ENCODE measurements at places on chromosomes 16 and 17.

GRCh38 chr17:30524847-30525246, 47.6 kb downstream of the GOSR1 start:
- peak; percentile 69 for DNase-seq

GRCh38 chr16:11138022-11138768, 117.8 kb downstream of the SOCS1 start:
- DNase-seq, result no peak

- DNase-seq, result no peak
Measured at GRCh38 chr16:11638140-11638539, 30.1 kb upstream of the SNN start.

DNA sequence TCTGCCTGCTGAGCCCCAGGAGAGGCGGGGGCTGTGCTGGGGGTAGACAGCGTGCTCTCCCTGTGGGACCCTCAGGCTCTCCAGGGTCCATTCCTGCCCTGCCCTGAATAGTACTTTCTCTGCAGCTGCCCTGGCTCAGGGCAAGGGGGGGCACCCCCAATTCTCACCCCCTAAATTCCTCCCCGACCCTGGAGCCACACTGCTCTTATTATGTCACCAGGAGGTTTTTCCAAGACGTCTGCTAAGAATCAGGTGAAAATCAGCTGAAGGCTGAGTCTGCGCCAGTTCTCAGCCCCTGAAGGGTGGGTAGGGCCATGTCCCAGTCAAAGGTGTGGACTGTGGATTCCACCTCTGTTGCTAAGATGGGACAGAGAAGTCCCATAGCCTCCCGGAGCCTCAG, 49.9 kb upstream of the MAP3K14 start:
- DNase-seq, result no peak

GRCh38 chr17:31374094-31374447, 17.4 kb upstream of the RAB11FIP4 start:
- DNase-seq, result no peak

DNA sequence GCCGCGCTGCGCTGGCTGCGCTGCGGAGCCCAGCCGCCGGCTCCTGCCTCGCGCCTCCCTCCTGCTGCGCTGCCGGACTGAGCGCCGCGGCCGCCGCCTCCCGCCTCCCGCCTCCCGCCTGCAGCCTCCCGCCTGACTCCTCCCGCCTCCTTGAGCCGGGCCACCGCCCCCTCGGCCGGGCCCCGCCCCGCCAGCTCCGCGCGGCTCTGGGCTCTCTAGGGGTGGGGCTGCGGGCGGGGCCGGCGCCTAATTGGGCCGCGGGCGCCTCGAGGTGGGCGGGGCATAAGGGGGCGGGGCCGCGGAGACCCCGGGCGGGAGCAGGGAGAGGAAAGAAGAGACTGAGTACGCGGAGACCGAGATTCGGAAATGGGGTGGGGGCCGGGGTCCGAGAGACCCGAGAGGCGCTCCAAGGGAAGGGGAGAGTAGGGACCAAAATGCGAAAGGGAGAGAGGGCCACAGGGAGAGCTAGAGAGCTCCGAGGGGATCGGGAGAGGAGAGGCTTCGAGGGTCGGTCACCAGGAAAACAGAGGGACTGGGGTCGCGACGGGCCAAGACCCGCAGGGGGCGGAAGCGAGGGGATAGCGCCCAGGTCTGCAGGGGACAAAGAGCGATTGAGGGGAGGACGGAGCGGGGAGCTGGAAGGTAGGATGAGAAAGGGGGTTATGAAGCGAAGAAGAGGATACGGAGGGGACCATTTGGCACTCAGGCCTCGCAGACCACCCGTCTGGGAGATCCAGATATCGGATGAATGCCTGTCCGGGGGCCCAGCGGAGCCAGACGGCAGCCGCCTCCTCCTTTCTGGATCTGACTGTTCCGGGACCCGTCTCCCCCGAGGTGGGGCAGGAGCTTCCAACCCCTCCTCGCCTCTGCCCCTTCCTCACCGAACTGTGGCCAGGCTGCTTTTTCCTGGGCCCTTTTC, at the start of gene C1QL1:
Gene C1QL1, minus strand, starts transcription at position 79 of the 919 bp plus-strand sequence. CDS start 255 bp downstream, outside the sequence.
- DNase-seq, result peak; percentile 92

DNA sequence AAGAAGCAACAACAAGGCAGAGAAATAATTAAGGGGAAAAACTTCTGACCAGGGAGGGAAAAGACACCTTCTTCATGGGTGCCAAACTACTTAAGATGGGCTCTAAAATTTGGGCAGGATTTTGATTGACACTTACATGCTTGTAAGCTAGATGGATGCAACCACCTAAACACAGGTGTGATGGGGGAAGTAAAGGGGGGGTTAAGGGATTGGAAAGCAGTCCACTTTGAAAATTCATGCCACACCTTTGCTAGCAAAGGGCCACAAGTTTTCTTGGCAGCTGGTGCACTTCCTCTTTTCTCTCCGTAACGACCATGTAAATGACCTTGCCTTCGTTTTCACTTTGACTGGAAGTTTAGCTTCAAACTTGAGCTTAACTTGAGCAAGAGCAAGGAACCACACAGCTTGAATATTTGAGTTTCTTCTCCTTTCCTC, 14.3 kb upstream of the PRKAR1A start:
- DNase-seq, result no peak

DNA sequence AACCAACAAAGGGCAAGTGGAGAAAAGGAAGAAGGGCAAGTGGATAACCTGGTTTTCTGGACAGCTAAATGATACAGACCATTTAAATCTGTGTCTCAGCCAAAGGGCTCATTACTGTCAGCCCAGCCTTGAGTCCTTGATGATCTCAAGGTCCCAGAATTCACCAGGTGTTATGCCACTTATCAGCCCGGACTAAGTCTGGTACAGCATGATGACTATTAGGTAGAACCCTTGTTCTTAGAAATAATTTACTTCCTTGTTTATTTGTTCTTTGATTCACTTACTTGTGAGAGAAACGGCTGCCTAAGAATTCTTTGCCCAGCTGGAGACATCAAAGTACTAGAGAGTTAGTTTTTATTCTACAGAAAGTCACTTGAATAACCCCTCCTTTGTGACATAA, 3.5 kb downstream of the PDILT start:
- no peak for DNase-seq

DNA sequence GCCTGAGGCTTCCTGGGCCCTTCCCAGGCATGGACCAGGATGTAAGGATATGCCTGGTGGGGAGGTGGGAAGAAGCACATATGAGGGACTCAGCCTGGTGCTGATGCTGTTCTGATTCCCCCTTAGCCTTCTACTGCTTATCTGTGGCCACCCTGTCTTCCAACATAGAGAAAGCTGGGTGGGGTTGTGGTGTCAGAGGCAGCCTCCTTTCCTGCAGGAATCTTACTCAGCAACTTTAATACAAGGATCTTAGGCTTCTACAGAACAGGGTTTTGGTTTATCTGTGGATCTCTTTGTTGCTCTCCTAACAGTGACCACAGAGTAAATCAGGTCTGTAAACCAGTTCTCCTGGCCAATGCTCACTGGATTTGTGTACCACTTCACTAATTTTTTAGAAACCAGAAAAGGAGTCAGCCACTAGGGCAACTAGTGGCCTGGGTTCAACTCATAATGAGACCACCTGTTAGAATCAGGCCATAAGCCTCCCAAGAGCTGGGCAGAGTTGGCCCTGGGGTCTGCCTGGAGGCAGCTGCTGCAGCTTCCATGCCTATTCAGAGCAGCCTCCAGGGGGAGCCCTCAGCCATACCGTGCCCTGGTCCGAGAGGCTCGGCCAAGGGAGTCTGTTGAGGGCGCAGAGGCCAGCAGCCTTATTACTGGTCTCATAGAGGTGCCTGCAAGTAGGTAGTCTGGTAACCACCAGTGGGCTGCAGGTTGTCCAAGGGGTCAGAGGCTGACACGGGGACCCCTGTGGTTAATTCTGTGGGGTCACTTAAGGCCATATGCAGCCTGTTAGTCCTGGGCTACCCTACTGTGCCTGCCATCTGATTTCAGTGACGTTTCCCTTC, 7.1 kb downstream of the HAS3 start:
- peak; percentile 42 for DNase-seq

GRCh38 chr16:67562526-67562917, at the start of gene CTCF:
CTCF (plus strand) TSS chr16:67562526; CDS start chr16:67610833, 48,307 bp downstream.
- DNase-seq, result peak; percentile 91

GRCh38 chr17:19322129-19322505, 40.4 kb downstream of the B9D1 start:
- DNase-seq, result no peak

DNA sequence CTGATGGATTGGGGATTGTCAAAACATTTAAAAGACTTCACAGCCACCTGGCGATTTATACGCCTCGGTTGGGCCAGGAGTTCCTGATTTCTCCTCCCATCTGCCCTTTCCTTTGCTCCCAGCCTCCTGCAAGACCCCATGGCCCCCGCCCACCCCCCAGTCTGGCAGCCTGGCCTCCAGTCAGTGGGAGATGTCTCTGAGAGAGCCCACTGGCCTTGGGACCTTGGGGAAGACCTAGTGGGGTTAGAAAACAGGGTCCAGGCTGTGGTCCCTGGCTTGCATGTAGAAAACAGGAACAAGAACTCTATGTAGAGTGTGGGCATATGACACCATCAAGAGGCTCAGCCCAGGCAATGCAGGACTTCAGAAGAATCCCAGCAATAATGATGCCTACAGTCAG, 209.4 kb upstream of the C16orf82 start:
- no peak for DNase-seq

DNA sequence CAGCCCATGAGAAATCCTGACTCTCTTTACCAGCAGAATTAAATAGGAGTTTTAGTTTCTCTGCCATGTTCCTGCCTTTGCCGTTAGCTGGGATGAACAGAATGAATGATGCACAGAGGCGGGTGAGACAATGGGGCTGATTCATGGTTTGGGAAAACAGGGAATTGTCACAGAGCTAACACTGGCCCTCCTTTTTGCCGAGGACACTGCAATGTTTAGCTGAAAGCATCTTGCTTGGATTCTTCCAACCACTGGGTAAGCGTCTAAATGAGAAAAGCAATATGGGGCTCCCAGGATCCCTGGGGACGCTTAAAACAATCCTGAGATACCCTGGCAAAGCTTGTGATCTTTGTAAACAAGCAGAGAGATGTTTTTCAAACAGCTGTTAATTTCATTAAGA, 12.8 kb upstream of the PAFAH1B1 start:
- no peak for DNase-seq

DNA sequence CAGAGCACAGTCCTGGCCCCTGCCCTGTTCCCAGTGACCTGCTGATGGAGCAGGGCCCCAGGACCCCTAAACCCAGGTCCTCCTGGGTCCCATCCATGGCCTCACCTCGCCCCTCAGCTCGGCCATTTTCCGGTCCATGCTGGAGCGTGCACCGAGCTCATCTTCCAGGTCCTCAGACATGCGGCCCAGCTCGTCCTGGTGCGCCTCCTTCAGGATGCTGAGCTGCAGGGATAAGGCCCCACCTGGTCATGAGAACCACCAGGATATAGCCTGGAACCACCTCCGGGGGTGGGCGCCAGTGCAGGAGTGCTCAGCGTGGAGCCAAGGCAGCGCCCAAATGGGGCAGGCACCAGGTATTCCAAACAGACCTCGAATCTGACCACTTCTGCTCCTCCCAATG, 17.9 kb downstream of the CCDC102A start:
- no peak for DNase-seq

- no peak for DNase-seq
Measured at GRCh38 chr17:75724016-75725003, 3.1 kb downstream of the ITGB4 start.

DNA sequence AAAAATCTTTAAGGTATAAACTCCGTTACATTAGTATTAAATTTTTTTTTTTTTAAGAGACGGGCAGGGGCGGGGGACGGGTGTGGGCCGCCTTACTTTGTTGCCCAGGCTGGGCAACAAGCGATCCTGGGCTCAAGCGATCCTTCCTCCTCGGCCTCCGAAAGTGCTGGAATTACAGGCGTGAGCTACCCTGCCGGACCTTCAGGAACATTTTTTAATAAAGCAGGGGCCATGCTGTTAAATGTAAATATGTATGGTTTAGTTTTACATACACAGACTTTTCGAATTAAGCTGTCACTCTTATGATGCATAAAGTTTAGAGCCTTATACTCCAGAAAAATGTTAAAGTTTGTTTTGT, 2.4 kb downstream of the PPM1D start:
- no peak for DNase-seq

GRCh38 chr17:15478845-15479244, 11.4 kb upstream of the CDRT4 start:
- no peak for DNase-seq

- DNase-seq, result peak; percentile 19
Measured at GRCh38 chr17:8341456-8341855, 1.8 kb downstream of the ODF4 start.

GRCh38 chr17:7747635-7748071, 30.1 kb downstream of the DNAH2 start:
- peak; percentile 74 for DNase-seq

DNA sequence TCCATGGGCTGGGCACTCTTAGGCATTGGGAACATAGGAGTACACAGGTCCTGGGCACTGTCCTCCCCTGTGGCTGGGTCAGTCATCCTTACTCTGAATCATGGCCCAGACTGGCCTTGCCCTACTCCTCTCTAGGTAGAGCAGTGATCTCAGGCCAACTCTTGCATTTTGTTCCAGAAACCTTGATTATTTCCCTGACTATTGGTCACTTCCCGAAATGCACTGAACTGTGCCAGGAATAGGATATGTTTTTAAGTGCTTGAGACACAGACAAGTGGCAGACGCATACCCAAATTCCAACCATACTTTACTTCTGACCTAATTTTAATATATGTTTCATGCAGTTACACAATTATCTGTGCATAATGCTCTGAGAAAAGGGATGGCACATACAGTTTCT, 10.3 kb downstream of the KRABD2 start:
- DNase-seq, result peak; percentile 89

- peak; percentile 94 for DNase-seq
Measured at GRCh38 chr16:49788986-49789385, 66.9 kb downstream of the ZNF423 start.

GRCh38 chr17:80008383-80008840, 27.3 kb downstream of the TBC1D16 start:
- DNase-seq, result peak; percentile 54

- peak; percentile 57 for DNase-seq
Measured at GRCh38 chr16:87447323-87447722, 45.5 kb downstream of the ZCCHC14 start.

- DNase-seq, result no peak
Measured at GRCh38 chr16:71648162-71648561, 22.2 kb downstream of the MARVELD3 start.

GRCh38 chr16:85512808-85513115, 100.4 kb upstream of the GSE1 start:
- DNase-seq, result no peak

GRCh38 chr16:58507195-58507962, 7.4 kb downstream of the NDRG4 start:
- no peak for DNase-seq

DNA sequence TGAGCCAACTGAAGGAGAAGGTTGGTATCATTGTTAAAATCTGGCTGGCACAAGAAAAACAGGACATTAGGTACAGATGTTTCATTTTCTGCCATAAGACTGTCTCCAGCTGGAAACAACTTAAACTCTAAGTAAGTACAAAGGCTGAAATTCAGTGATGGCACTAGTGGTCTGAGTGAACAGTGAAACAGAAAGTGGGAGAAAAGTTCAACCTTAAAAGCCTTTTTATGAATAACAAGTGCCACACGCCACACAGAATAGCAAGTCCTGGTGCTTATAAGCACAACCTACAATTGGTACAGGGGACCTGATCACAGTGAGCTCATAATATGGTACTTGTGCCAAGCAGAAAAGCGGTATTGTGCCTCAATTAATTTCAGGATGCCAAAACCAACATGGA, 56.7 kb downstream of the CEP112 start:
- DNase-seq, result no peak

All from fibroblast of skin of scalp (primary cell).